Keratinocyte (primary cell): ENCODE measurements at places on chromosomes 5 and 9. TPM values are rescaled to one million over a fixed set of nuclear protein-coding genes. Genes with fewer than 3 reads are reported as not detected.

- DNase-seq, result no peak
Measured at GRCh38 chr5:73907164-73907563, 281.2 kb downstream of the ARHGEF28 start.

Gene SEMA6A
- 0.53 to 0.84 TPM (median 0.68 TPM) in 3 replicates for polyA plus RNA-seq

Gene CCDC69
- 3.5 to 4.5 TPM (median 4.1 TPM) in 3 replicates for polyA plus RNA-seq

GRCh38 chr5:56514245-56514644, 281.1 kb upstream of the ANKRD55 start:
- no peak for DNase-seq

- DNase-seq, result no peak
Measured at GRCh38 chr5:143016777-143017516, 246.8 kb downstream of the ARHGAP26 start.

DNA sequence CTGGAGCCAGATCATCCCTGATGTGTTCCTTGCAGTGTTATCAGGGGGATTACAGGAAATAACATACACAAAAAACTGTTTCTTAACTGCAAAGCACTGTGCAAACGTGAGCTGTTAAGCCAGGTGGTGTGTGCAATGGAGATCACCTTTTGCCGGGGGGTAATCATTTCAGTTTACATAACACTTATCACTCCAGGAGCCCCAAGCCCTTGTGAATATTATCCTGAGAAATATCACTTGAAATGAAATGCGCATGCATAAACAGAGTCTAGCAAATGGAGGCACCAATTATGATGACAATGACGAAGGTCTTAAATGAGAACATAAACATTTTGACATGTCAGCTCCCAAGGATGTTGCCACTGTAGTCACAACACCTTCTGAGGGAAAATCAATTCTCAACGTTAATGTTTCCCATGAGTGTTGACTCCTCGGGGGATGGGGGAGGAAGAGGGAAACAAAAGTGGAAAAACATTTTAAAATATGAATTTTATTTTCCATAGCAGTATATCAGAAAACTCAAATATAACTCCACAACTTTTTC, 54.5 kb upstream of the RAD23B start:
- DNase-seq, result no peak

DNA sequence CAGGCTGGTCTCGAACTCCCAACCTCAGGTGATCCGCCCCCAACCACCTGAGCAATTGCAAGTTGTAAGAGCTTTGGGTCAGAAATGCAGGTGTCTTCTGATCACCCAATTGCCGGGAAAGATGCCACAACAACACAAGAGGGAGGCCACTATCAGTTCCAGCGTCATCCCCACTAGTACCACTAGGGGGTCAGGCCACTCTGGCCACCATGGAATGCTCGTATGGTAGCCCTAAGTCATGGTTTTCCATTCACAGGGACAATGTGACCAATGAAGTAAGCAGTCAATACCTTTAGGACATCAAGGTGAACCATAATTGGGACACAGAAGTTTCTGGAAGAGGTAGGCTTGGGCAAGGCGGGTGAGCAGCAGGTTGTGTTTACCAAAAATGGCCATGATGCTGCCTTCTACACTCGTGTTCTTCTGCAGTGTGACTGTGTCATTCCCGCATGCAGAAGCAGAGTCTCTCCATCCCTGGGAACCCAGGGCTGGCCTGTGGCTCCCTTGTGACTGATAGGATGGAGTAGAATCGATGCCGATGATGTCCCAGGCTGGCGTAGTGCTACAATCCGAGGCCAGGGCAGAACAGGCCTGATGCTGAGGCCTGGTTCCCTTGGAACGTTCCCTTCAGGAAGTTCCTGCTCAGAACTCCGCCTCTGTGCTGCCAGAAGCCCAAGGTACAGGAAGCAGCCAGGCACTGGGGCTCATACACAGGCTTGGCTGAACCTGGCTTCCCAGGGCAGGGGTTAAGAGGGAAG, 42.2 kb upstream of the ANKRD33B start:
- no peak for DNase-seq

DNA sequence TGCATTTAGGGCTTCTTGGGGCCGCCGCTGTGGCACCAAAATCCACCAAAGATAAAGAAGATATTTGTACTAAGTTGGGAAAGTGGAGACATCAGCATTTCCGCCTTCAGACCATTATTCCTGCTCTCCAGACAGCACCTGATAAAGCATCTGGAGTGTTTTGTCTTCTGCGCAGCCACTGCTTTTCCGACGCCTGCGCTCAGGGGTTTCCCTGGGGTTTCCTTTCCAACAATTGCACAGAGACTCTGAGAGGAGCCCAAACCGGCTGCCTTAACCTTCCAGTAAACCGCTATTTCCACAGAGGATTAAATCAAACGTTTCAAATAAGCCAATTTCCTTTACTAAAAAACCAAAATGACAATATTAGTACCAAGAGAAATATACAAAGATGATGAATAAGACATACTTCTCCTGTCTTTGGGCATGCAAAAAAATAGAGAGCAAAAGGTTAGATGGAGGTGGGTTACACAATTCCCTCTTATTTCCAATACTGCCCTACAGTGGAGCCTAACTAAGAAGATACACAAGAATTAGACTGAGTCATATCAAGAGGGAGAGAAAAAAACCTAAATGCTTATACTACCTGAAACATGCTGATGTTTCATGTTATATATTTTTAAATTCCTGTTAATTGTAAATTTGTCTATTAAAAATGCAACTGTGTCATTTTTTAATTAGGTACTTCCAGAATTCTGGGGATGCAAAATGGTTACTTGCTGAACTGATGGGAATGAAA, 98.4 kb downstream of the MAPKAP1 start:
- DNase-seq, result no peak

- DNase-seq, result no peak
Measured at GRCh38 chr5:61268871-61269270, 63.2 kb upstream of the ZSWIM6 start.

DNA sequence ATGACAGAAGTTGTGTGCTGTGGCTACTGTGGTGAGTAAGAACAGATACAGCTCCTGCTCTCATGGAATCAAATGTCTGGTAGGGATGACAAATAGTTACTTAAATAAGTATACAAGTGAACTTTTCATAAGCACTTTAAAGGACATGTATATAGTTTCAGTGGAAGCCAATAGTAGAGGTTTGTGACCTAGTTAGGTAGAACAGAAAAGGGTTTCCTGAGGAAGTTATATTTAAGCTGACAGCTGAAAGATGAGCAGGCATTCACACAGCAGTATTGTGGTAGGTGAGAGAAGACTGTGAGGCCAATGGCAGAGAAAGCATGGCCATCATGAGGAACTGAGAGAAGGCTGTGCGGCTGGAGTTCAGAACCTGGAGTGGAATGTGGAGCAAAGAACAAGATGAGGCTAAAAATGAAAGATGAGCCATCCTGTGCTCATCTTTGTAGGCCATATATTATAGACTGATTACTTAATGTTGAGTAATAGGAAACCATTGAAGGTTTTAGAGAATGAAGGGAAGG, 15.4 kb downstream of the FAM174A start:
- DNase-seq, result peak; percentile 28

Gene PRSS3
- 5.9 to 34.6 TPM (median 9.1 TPM) in 3 replicates for polyA plus RNA-seq

Gene CBY3
- polyA plus RNA-seq, result not detected in 3 replicates

DNA sequence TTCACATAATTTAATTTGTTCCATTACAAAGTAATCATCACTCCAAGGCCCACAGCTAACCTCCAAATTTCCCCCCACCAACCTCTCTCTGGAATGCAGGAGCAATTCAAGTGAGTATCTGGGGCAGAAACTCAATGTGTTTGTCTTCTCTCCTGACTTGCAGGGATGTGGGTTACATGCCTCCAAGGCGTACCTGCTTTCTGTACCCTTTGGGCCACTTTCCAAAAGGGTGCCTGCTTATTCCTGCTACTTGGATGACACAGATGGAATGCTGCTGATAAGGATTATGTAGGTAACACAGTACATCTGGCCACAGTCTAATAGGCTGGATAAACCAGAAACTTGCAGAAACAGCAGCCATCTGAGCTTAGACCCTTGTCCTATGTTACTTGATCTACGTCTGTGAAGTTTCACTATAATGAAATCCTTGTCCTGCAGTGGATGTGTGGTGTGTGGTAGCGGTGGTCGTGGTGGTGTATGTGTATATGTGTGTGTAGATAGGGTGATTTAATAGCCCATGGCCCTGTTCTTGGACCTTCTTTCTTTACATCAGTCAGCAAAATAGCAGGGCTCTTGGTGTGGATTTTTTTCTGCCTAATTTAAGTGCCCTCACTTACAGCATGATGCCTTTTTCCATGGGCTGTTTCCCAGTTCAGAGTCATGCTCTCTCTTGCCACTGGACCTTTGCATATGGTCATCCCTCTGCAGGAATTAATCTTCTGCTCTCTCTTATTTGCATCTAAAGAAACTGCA, 175.9 kb downstream of the ZDHHC21 start:
- DNase-seq, result no peak

- DNase-seq, result no peak
Measured at GRCh38 chr5:39185761-39186160, 33.6 kb downstream of the FYB1 start.

DNA sequence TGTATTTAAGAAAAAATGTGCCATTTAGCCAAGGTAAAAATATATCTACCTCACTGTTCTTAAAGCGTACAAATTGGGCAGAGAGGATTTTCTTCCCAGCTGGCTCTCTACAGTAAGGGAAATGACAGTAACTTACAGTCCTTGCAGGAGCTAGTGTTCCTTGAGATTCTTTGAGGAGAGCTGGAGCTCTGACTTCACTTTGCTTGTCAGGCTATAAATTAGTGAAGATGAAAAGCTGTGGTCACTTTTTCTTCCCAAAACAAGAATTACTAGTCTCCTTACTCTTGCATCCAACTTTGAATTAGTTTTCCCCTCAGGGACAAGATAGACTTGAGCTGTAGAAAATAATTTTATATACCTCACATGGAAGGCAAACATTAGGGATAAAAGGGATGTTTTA, 129.9 kb downstream of the ZSWIM6 start:
- DNase-seq, result no peak

- DNase-seq, result no peak
Measured at GRCh38 chr9:107144475-107144874, 138.6 kb upstream of the RAD23B start.

- no peak for DNase-seq
Measured at GRCh38 chr9:3040761-3041160, 196.9 kb upstream of the PUM3 start.

GRCh38 chr5:159734366-159734765, 181.9 kb upstream of the ADRA1B start:
- no peak for DNase-seq

Gene SURF6
- 11.8 to 13.0 TPM (median 12.4 TPM) in 3 replicates for polyA plus RNA-seq

Gene ISCA1
- 25.1 to 37.4 TPM (median 25.2 TPM) in 3 replicates for polyA plus RNA-seq

DNA sequence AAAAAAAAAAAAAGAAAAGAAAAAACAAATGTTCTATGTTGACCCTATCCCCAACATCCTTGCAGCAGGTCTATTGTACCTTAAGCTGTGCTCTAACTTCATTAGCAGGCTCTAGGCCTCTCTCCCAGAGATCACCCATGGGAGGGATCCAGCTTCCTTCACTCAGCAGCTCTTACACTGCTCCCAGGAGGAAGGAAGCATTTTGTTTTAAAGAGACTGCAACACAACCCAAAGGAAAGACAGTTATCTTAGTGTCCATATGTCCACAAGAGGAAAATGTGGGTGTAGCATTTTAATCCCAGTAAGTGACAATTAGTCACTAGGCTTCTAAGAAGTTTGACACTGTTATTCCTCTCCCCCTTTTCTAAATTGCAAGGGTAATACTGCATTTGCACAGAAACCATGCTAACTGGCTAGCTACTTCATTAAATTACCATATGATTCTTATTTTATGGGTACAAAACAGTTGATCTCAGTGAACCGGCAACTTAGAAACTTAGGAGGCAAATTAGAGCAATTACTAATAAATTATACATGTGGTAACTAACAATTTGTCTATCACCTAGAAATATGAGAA, 58.8 kb downstream of the MARCHF3 start:
- DNase-seq, result no peak

DNA sequence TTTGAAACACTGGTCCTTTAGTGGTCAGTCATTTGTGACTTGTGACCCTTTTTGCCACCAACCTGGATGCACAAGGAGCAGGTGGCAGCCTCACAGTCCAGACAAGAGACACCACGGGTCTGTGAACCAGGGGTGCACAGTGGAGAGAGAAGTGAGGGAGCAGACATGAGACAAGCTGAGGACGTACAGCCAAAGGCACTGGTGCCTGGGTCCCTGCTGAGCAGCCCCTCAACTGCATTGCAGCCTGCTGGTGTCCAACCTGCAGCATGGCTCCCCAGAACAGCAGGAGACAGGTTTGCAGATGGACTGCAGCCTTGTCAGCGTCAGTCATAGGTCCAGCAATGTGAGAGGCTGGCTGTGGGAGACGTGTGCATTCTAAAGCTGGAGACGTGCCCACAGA, 124.2 kb upstream of the FSTL4 start:
- no peak for DNase-seq

- no peak for DNase-seq
Measured at GRCh38 chr5:138533973-138534941, 8.8 kb downstream of the ETF1 start.

- no peak for DNase-seq
Measured at GRCh38 chr5:168214071-168214470, 77.4 kb upstream of the WWC1 start.

DNA sequence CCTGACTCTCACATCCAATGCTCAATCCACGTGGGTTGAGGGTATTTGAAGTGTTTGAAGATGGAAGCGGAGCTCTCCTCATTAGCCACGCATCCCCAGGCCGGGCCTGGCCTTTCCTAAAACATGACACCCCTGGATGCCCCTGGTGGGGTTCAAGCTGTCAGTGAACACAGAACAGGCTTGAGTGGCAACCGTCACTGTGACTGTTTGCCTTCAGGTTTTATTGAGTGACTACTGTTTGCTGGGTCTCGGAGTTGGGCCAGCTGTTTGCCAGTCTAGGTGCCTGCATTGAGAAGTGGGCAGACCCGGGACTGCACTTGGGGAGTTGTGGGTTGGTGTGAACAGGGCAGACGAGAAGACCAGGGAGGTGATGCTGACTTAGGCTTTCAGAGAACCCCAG, 7.8 kb upstream of the OLFM1 start:
- no peak for DNase-seq

Gene PRDM9
- polyA plus RNA-seq, result not detected in 3 replicates

Gene UBE2QL1
- polyA plus RNA-seq, result not detected in 3 replicates

- DNase-seq, result no peak
Measured at GRCh38 chr5:127415034-127415433, 102.4 kb upstream of the PRRC1 start.

DNA sequence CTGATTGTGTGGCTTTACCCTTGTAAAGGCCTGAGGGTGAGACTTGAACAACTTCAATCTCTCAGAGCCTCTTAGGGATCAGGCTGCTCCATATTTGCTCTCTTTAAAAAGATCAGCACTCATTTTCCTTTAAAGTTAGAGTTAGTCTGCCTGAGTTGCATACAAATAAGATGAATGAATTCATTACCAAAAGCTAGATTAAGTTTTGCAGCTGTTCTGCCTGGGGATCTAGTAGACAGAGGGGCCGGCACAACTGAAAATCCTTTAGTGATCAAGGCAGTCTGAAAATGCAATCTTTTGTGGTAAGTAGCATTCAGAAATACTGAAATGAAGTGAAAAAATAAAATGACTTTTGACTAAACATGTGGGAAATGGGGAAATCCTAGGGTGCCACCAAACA, 264.0 kb downstream of the MAN2A1 start:
- no peak for DNase-seq

GRCh38 chr5:2207416-2208238, 324.9 kb upstream of the IRX4 start:
- DNase-seq, result no peak
